ENCODE measurements at places on chromosomes 6 and 20.

DNA sequence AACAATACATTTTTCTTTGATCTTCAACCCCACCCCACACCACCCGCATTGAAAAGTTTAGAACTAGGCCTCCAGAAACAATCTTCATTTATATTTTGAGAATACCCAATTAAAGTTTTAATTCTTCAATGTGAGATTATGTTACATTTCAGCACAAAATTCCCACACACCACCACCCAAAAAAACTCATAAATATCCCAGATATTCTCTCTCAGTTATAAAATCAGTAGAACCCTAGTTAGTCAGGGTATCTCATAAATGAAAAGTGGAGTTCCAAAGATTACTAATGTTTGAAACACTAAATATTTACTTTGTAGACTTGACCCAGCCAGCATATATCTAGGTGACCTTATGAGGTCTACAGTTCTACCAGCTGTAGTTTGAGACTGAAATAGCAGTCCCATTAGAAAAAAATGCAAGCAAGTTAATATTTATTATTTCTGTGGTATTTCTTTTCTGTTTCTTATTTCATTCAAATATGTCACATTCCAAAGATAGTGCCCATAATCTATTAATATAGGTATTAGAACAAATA, 371.0 kb downstream of the TENT5A start:
- no peak for DNase-seq

- DNase-seq, result no peak
Measured at GRCh38 chr20:22797103-22797502, 212.7 kb upstream of the FOXA2 start.

DNA sequence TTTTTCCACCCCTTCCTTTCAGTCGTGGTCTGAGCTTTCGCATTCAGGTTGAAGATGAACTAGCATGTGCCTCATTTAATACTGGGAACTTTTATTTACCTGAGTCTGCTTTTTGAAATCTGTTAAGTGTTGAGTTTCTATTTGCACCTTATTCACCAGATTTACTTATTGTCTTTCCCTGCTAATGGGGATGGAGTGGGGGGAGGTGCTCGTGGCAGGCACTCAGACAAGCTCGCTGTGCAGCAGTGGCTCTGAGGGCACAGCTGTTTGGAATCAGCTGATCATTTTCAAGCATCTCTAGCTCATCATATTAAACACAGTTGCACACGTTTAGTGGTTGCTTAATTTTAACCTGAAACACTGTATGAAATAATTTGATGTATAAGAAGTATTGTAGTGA, 35.6 kb downstream of the UTRN start:
- no peak for DNase-seq

DNA sequence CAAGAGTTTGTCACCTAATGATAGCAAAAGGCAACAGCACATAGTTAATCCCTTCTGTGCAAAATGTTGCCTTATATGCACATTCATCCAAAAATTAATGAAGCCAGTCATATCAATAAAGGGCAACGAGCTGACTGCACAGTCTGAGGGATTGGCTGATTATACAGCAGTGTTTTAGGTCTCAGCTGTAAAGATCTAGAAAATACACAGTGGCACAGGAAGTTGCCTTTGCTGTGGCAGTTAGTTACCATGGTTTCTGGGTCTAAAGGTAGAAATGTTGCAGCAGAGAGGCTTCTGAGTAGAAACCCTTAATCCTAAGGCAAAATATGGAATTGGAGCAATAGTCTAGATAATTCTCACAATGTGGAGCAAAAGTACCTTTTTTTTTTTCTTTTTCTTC, 89.7 kb downstream of the SMPDL3A start:
- DNase-seq, result no peak

- no peak for DNase-seq
Measured at GRCh38 chr6:17820055-17820454, 113.3 kb upstream of the NUP153 start.

DNA sequence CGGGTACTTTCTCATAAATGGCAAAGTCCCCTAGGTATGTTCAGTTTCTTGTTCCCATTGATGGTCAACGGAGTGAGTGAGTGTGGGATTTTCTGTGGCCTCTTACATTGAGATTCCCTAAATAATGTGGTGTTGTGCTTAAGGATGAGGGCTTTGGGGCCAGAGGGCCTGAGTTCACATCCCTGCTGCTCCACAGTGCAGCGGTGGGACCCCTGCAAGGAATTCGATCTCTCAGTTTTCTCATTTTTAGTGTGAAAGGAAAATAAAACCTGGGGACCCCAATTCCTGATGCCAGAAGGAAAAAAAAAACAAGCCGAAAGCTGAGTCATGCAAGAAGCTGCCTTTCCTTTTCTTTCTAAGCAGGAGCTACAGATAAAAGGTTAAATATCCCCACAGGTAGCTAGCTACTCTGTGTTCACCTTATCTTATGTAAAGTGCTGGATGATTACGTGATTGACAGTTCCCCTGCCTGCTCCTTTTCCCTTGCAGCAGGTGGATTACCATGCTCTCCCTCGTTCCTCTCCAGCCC, 120.2 kb upstream of the CLDN20 start:
- DNase-seq, result no peak

- DNase-seq, result no peak
Measured at GRCh38 chr6:11770546-11771466, 7.8 kb downstream of the ADTRP start.

GRCh38 chr20:44691424-44692423, 23.4 kb upstream of the CCN5 start:
- DNase-seq, result no peak

GRCh38 chr6:52286798-52287432, 2.4 kb upstream of the MCM3 start:
- peak; percentile 80 for DNase-seq

GRCh38 chr6:167111597-167111996, 11.3 kb upstream of the CCR6 start:
- no peak for DNase-seq

DNA sequence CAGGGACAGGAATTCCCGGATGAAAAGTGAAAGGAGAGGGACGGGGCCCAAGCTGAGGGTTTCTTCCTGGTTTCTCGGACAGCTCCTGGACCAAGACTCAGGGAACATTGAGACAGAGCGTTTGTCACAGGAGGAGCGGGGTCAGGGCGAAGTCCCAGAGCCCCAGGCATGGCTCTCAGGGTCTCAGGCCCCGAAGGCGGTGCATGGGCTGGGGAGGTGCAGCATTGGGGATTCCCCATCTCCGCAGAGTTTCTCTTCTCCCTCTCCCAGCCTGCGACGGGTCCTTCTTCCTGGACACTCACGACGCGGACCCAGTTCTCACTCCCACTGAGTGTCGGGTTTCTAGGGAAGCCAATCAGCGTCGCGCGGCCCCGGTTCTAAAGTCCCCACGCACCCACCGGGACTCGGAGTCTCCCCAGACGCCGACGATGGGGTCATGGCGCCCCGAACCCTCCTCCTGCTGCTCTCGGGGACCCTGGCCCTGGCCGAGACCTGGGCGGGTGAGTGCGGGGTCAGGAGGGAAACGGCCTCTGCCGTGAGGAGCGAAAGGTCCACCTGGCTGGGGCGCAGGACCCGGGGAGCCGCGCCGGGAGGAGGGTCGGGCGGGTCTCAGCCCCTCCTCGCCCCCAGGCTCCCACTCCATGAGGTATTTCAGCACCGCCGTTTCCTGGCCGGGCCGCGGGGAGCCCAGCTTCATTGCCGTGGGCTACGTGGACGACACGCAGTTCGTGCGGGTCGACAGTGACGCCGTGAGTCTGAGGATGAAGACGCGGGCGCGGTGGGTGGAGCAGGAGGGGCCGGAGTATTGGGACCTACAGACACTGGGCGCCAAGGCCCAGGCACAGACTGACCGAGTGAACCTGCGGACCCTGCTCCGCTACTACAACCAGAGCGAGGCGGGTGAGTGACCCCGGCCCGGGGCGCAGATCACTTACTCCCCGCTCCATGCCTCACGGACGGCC, 54.6 kb upstream of the POLR1H start:
- DNase-seq, result peak; percentile 30

GRCh38 chr20:1045860-1046418, 43.8 kb upstream of the RSPO4 start:
- no peak for DNase-seq

- no peak for DNase-seq
Measured at GRCh38 chr20:5745416-5746030, 4.7 kb upstream of the SHLD1 start.

DNA sequence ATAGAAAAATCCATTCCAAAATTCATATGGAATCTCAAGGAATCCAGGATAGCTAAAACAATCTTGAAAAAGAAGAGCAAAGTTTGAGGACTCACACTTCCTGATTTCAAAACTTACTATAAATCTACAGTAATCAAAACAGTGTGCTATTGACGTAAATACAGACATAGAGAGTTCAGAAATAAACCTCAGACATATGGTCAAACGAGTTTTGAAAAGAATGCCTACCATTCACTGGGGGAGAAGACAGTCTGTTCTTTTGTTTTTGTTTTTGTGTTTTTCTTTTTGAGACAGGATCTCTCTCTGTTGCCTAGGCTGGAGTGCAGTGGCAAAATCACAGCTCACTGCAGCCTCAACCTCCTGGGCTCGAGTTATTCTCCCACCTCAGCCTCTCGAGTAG, 25.3 kb upstream of the PROKR2 start:
- DNase-seq, result no peak

DNA sequence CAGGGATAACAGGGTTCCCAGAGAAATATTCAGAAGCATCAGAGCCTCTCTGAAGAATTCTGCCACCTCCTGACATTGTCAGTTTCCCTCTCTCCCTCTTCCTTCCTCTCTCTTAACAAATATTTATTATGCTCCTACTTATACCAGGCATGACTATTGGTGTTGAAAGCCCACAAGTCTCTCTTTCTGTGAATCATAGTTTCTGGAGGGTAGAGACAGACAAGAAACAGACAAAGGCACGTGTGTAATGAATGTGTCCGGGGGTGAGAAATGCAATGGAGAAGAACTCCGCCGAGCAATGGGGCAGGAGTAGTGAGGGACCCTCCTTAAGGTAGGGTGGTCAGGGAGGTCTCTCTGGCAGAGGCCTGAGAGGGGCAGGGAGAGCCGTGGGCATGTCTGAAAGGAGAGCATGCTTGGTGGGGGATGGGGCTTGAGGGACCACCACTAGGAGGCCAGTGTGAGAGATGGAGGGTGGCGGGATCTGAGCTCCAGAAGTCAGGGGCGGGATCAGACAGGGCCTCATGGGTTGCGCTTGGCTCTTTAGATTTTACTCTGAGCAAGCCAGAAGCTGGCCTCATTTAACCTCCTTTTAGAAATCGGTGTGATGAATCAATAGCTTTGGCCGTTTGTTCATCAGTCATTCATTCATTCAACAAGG, 57.3 kb downstream of the EYA2 start:
- DNase-seq, result peak; percentile 6

DNA sequence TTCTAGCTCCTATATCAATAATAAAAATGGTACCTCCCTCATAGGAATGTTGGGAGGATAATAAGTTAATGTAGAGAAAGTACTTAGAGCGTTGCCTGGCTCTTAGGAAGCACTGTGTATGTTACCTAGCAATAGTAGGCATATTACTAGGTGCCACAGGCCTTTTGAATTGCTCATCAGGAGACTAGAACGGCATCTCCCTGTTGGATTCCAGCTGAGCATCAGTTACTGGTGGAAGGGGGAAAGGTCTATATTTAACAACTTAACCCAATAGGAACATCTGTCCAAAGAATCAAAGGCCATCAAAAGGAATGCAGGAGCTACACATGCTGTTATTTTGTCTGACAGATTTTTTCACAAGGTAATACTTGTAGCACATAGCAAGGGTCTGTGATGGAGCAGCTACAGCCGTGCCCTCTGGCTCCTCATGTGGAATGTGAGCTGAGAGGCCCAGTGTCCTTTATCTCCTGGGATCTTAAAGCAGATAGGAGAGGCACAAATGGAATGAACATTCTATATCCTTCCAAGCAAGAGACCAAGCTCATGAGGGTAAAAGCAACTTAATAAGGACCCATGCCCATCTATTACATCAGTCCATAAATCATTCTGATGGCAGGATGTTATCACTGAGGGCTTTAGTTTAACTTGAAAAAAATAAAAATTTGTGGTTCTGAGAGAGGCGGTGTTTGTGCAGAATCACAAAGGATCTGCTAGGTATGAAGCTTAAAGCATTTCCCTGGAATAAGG, 184.9 kb upstream of the LAMP5 start:
- no peak for DNase-seq

DNA sequence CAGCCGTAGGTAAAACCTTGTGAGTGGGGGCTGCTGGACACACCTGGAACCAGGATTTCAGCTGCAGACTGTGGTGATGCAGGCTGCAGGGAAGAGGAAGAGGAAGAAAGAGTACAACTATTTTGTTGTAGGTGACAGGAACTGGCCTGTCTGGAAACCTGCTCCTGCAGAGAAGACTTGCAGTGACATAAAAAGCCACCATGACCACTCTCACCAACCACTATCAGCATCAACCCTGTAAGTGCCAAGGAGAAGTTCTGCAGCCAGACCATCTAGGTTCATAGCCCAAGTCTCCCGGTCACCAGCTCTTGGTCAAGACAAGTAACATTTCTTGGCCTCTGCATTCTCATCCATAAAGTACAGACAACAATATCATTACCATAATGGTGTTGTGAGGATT, 91.2 kb downstream of the PREX1 start:
- no peak for DNase-seq

GRCh38 chr20:17898548-17898994, 70.0 kb downstream of the SNX5 start:
- DNase-seq, result peak; percentile 75

GRCh38 chr6:113873043-113873667, 16.0 kb downstream of the MARCKS start:
- peak; percentile 15 for DNase-seq

GRCh38 chr20:37386505-37387251, 40.7 kb downstream of the SRC start:
- DNase-seq, result no peak

- no peak for DNase-seq
Measured at GRCh38 chr6:21273451-21273850, 320.1 kb upstream of the SOX4 start.

- DNase-seq, result no peak
Measured at GRCh38 chr20:58570204-58570859, 55.1 kb upstream of the APCDD1L start.

- DNase-seq, result no peak
Measured at GRCh38 chr20:39596554-39596953, 634.4 kb downstream of the DHX35 start.

DNA sequence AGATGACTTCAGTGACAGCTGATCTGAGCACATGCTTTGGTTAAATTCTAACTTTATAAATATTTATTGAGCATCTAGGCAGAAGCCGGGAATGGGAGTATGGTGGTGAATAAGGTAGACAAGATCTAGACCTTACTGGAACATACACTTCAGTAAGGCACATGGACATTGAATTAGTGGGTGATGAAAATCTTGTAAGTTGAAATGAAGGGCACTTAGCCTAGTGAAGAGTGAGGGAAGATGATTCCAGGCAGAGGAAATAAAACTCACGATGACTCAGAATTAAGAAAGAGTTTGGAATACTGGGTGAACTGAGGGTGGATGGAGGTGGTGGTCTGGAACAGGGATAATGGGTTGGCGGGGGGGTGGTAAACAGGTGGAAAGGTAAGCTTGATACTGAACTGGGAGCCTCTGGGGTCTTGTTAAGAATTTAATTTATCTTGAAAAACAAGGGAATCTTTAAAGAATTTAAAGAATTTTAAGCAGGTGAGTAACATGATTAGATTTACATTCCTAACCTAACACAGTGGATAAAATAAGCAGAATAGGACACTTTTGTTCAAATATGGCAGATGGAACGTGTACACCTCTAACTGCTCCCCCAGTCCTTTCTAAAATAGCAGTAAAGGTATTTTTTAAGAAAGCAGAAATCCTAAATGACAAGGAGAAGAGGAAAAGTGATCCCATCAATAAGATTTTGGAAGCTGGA, 75.2 kb upstream of the ARHGAP18 start:
- DNase-seq, result no peak

- peak; percentile 9 for DNase-seq
Measured at GRCh38 chr6:87483929-87484328, 11.2 kb downstream of the SLC35A1 start.

GRCh38 chr20:53752971-53753879, 159.6 kb upstream of the ZNF217 start:
- no peak for DNase-seq

Measured in stimulated activated CD4-positive, alpha-beta T cell treated with anti-CD3 and anti-CD28 coated beads, Interleukin-15, amount 100 ng/mL, for 24 hours (primary cell).